Cerebellum (tissue), 4 donors: ENCODE measurements at places on chromosomes 5 and 9. TPM values are rescaled to one million over a fixed set of nuclear protein-coding genes. Genes with fewer than 3 reads are reported as not detected.

Gene EFNA5
- 22.9 TPM for total RNA-seq

Gene MCCC2
- 25.0 TPM for total RNA-seq

Gene GHR
- total RNA-seq, result 7.3 TPM

Gene FBP1
- total RNA-seq, result not detected

Gene MORN5
- total RNA-seq, result 1.5 TPM

Gene PCDHGA8
- 20.9 TPM for total RNA-seq

Gene CDHR2
- 0.18 TPM for total RNA-seq

Gene CCL28
- 0.18 TPM for total RNA-seq

Gene LTC4S
- 2.7 TPM for total RNA-seq

Gene PRDM9
- total RNA-seq, result not detected

Gene CCNJL
- total RNA-seq, result 7.4 TPM

Gene GNE
- total RNA-seq, result 22.9 TPM

Gene LIFR
- 119 TPM for total RNA-seq

Gene SPATA9
- 0.82 TPM for total RNA-seq

Gene MCIDAS
- total RNA-seq, result not detected

Gene NMUR2
- not detected for total RNA-seq

Gene GPX8
- total RNA-seq, result 7.9 TPM
